ENCODE measurements at places on chromosomes 5 and 9.

DNA sequence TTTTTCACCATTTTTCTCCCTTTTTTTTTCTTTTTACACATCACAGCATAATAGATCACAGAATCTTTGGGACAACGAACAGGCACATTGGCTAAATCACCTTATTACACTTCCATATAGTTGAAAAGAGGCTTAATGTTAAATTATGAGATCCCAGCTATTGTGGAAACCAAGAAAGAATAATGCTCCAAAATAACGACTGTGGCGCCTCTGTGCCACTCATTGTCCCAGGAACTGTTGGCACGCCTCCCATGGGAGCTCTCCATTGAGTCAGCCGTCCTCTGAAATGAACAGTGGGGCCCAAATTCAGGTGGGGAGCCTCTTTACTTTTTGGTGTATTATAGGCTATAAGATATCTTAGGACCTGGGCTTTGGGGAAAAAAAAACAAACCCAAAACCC, 82.2 kb upstream of the NFIB start:
- no peak for DNase-seq

DNA sequence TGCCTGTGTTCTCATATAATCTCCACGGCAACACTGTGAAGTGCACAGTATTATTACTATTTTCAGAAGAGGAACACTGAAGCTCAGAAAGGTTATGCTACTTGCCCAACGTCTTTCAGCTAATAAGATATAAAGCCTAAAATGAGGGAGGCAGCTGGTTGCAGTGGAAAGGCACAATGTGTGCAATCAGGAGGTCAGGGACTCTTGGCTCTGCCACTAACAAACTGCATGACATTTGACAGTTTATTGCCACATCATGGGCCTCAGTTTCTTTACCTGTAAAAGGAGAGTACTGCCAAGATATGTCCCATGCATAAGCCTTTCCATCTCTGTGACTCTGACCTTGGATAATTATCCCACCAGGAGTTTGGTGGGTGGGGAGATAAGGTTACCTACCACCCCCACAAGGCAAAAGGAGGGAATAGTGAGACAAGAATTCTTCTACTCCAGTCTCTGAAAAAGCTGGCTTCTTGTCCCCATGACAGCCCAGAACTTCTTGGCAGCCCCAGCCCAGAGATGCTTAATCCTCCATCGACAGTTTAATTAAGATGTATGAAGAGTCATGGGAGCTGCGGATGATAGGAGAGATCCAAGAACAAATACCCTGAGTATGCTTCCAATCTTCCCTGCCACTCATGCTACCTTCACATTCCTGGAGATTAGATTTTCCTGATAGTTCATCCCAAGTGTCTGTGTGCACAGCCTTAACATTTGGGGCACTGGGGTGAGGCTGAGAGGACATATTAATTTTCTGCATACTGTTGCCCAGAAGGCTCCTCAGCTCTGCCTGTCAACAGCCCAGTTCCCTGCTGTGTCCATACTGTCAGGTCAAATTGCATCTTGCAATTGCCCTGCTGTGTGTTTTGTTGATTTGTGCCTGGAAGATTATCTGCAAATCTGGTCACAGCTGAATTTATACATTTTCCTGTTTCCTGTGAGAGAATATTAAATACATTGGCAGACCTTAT, 271.2 kb downstream of the FAM114A2 start:
- no peak for DNase-seq

DNA sequence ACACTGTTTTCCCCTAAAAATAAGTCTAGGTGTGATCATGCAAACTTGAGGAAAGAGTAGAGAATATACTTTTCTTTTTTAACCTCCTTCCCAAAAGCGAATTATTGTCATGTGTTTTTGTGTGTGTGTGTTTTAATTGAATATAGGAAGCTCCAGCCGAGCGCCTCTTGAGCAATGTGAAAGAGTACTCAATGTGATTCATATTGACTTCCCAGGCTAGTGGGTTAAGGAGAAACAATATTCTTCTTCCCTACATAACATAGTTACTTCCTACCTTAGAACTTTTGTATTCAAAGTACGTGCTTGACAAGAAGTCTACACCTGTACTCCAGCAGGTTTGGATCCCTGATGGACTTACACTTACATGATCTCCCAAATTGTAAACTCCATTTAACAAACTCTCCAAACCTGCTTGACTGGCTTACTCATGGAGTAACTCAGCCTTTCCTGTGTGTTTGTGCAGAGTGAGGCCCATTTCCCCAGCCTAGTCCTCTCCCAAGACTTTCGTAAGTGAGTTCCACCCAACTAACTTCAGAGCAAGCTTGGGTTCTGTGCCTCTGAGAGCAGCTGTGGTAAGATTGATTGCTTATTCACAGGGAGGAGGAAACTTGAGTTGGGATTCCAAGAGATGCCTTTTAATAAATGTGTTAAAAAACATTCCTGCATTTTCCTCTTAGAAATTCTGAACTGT, 9.3 kb downstream of the SLC28A3 start:
- no peak for DNase-seq

DNA sequence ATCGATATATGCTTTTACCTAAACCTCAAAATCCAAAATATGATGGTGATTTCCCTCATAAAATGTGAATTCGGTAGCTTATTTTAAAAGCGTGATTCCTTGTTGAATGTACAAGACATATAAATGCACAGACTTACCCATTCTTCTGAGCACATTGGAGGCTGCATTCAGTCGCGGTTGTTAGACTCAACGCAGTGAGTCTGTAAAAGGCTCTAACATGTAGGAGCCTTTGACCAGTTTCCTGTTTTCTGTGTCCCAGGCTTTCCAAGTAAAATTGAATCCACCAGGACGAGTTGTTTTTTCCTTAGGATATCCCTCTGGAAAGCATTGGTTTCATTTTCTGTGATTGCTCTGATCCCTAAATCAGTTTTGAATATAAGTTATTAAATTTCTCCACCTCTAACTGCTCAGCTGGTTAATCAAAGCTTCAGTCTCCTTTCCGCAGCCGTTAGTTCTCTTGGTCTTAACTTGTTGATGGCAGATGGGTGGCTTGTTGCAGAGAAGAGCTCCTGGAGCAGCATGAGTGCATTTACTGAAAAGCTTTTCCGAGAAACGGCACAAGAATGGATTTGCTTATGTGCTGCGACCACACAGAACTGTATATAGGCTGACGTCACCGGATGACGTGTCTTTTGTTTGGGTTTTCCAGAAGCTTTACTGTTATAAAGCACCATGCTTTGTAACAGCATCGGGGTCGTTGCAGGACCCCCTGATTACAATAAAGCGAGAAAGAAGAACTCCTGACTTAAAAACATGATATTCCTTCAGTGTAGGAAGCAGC, at the start of gene LRRTM2:
LRRTM2 (minus strand) TSS at position 565 of the 781 bp plus-strand sequence; CDS start at position 141, 424 bp downstream.
- DNase-seq, result no peak

- DNase-seq, result no peak
These were observed 639 bp downstream of the INVS start for GRCh38 chr9:100099722-100100042.

DNA sequence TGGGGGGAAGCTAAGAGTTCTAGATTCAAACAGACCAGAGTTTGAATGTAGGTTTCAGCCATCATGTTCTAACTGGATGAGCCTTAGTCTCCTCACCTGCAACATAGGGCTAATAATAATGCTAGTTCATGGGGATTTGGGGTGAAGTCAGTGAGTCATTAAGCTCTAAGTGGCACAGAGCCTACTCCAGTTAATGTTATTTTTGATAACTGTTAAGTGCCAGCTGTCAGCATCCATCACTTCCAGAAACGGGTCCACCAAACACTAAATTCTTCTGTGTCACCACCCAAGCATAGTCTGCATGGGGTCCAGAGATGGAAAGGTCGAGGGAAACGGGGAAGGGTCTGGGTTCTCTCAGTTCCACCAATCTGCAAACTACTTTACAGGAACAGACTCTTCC, 1.8 kb upstream of the TSC1 start:
- DNase-seq, result no peak
